Osteoblast (primary cell): ENCODE measurements at places on chromosomes 4 and X.

DNA sequence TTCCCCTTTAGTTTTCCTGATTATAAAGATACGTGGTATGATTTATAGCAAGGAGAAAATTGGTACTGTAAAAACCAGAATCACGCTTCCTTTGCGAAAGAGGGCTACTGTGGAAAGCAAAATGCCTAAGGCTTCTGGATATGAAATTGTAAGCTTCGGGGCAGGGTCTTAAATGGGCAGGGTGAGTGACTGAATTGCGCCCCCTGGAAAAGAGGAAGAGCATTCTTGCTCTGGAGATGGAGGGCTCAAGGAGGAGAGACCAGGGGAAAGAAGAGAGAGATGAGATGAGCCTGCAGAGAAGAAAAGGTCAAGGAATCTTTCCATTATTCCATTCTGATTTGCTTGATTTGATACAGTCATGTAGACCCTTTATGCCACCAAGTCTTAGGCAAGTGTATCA is 13.1 kb upstream of the ETNPPL start:
- DNase-seq = no peak

DNA sequence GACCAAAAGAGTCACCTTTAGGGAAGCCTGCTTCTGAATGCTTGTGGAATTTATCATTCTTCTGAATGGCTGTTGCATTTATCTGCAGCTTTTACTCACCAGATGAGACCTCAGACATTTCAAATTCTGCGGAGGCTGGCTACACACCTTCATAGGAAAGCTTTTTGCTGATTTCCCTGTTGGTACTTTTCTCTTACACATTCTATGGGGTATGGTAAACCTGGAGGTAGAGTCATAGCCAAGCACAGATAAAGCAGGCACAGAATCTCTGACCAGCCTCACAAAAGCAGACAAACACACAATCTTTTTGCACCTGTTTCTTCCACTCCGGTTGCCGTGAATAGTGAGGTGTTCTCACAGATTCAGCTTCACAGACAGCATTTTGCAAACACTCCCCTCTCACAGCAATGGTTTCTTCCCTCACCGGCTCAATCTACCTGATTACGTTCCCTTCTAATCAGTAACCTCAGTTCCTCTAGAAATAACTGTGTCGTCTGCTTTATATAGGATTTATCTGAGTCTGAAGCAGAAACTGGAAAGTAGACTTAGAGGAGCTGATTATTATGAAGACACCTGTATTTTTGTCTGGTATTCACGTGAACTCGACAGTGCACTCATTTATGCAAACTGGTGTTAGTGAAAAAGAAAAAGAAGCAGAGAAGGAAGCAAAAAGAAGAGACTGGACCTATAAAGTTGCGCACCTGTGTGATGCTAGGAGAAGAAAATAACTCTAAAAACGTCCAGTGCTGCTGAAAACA is 83.1 kb downstream of the DMD start:
- DNase-seq = no peak

DNA sequence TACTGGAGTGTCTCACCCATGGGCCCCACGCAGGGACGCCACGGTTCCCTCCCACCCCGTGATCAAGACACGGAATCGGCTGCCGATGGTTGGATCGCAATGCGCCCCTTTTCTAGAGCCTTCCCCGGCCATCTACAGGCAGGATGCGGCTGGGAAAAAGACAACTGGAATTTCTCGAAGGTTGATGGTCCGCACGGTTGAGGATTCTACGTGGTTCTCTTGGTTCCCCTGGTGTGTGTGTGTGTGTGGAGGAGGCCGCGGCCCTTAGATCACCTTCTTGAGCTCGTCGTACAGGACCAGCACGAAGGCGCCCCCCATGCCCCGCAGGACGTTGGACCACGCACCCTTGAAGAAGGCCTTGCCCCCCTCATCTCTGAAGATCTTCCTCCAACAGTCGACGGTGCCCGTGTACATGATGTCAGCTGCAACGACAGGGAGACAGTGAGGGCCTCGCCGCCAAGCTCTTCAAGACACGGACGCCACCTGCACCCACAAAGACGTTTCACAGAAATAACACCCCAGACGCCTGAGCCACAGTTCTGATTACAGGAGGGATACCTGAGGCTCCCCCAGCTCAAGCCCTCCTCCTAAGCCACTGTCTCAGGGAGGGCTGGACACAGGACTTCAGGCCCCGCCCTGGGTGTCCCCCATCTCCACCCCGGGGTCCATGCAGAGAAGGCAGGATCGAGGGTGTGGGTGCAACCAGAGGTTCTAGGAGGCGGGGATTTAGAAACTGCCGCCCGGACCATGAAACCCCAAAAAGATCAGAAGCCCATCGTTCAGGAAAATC is 5.4 kb downstream of the SLC25A6 start:
- DNase-seq = no peak

DNA sequence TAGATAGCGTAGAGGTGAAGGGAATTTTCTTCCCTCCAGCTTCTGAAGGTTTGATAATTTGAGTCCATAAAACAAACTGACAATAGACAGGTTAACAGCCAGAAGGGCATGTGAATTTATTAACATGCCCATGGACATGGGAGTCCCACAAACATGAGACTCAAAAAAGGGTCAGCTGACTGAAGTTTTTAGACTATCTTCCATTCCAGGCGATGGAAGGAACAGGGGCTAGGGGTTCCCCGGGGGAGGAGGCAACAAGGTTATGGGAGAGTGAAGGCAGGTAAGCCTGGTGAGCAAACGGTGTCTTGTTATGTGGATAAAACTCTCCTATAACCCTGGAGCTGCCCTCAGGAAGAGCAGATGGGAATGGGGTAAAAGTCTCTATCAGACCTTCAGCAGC is 81.5 kb upstream of the SORBS2 start:
- no peak for DNase-seq

DNA sequence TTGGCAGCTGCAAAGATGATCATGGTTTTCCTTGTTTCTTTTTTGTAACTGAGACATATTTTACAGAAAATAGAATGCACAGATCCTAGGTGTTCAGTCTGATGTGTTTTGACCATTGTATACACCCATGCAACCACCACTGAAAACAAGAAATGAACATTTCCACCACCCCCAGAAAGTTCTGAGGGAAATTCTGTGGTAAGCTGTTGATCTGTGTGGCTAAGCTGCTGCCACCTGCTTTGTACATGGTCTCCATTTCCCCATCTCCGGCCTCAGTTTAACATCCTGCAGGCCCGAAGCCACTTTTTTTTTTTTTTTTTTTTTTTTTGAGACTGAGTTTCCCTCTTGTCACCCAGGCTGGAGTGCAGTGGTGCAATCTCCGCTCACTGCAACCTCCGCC is 65.3 kb downstream of the NYX start:
- DNase-seq = no peak
